ENCODE measurements at places on chromosomes 2 and 18. TPM values are rescaled to one million over a fixed set of nuclear protein-coding genes. Genes with fewer than 3 reads are reported as not detected.
A peak's percentile ranks its signal among the peaks of the same experiment; 100 is the strongest.

LHCGR gene
- total RNA-seq: not detected

DSG1 gene
- total RNA-seq: not detected

FAP gene
- not detected for total RNA-seq

ABCG8 gene
- total RNA-seq: not detected

NAPG gene
- 37.9 TPM for total RNA-seq

COLEC12 gene
- total RNA-seq: not detected

TRIM43 gene
- total RNA-seq: not detected

CNTNAP5 gene
- not detected for total RNA-seq

KRTCAP3 gene
- 14.6 TPM for total RNA-seq

SERPINB4 gene
- not detected for total RNA-seq

DNA sequence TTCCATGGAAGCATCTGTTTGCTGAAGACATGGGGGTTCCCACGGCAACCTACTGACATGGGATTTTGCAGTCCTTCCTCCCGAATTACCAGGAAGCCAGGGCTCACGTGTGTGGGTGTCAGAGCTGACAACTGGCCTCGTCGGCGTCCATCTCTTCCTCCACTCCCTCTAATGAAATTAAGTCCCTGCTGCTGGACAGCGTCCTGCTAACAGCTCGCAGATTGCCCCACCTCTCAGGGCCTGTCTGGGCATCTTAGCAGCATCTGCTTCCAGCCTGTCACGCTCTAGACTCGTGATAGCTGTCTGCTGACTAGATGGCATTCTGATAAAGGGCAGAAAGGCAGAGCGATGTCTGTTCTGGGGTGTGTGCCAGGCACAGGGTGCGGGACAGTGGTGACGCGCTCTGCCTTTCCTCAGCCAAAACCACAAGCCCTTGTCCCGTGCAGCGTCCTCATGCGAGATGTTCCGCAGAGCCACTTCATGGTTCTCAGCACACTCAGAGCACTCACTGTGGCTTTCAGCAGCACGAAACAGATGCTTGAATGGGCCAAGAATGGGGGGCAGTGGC, 161.1 kb downstream of the ARL4C start:
- DNase-seq: peak; percentile 65
- H3K27me3 ChIP-seq: no peaks in the 10 kb centered on the region
- no peak overlapping the region for H3K27ac ChIP-seq
- H3K4me3 ChIP-seq: no peak overlapping the region
- H3K4me1 ChIP-seq: peaks cover 30% of the 10 kb centered on the region
- peaks cover 9% of the 10 kb centered on the region for H3K36me3 ChIP-seq

DNA sequence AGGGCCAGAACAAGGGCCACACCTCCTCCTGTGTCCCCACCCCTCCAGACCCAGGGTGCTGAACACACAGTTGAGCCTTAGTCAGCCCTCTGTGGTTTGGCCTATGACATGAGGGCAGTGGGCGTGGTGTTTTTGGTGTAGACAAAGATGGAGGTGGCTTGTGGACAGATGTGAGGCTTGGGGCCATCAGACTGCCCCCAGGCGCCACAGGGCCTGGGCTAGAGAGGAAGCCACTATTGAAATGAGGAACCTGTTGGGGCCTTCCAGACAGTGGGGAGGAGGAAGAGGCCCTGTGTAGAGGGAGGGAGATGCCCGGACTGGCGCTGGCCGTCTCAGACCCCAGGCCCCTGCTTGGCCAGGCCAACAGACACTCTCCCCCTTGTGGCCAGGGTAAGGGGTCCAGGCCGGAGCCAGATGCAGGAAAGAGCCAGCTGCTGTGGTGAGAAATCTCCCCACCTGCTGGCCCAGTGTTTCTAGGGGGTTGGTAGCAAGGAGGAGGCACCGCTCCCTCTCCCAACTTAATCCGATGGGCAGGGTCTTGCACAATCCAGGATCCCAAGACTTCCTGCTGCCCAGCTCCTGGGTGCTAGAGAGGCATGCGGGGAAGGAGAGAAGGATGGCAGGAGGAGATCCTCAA, 53.8 kb downstream of the SMAD7 start:
- DNase-seq: peak; percentile 51
- H3K27me3 ChIP-seq: no peaks in the 10 kb centered on the region
- H3K36me3 ChIP-seq: no peaks in the 10 kb centered on the region
- peaks cover 16% of the 10 kb centered on the region for H3K4me1 ChIP-seq

GRCh38 chr2:28152585-28153280, 239.9 kb upstream of the FOSL2 start:
- H3K4me1 ChIP-seq: no peaks in the 10 kb centered on the region
- H3K27me3 ChIP-seq: no peaks in the 10 kb centered on the region
- H3K27ac ChIP-seq: no peak overlapping the region
- H3K4me3 ChIP-seq: no peak overlapping the region

DNA sequence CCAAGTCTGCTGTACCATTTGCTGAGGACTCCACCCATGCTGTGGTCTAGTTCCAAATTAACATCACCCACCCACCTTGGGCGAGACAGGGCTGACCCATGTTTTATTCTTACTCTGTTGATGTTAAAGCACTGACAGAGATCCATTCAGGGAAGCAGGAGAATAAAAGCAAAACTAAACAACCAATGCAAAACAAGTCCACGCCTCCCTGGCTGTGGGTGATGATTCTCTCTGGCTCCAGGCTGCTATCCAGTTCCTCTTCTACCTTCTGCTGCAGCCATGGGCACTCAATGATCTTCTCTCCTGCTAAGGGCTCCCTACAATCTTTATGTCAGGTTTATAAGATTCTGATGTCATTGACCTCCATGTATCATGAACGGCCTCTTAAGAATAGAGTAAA, 786.6 kb upstream of the ID2 start:
- H3K4me1 ChIP-seq: peaks cover 21% of the 10 kb centered on the region
- no peak overlapping the region for H3K27ac ChIP-seq
- DNase-seq: no peak
- H3K27me3 ChIP-seq: peaks cover 17% of the 10 kb centered on the region
- no peak overlapping the region for H3K4me3 ChIP-seq

GRCh38 chr2:106356291-106356690, 111.9 kb downstream of the RGPD3 start:
- peaks cover 5% of the 10 kb centered on the region for H3K27me3 ChIP-seq
- H3K36me3 ChIP-seq: no peaks in the 10 kb centered on the region
- DNase-seq: no peak

DNA sequence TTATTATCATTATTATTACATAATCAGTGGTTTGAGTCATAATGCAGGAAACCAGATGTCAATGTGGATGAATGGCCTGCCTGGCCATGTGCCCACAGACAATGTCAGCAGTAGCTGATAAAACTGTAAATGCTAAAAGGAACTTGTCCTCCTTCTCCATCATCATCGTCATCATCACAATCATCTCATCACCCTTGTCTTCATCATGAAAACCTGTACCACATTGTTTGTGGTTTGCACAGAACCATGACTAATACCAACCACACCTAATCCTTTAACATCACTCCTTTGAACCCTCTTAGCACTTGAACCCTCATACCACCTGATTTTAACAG, 96.0 kb downstream of the HNMT start:
- no peaks in the 10 kb centered on the region for H3K36me3 ChIP-seq
- no peaks in the 10 kb centered on the region for H3K27me3 ChIP-seq
- no peaks in the 10 kb centered on the region for H3K4me1 ChIP-seq
- DNase-seq: no peak

- DNase-seq: no peak
- no peak overlapping the region for H3K27ac ChIP-seq
- H3K4me3 ChIP-seq: no peak overlapping the region
These were observed 3.9 kb upstream of the ZNF532 start for GRCh38 chr18:58860747-58861231.

- H3K27me3 ChIP-seq: no peaks in the 10 kb centered on the region
- no peaks in the 10 kb centered on the region for H3K4me1 ChIP-seq
- H3K36me3 ChIP-seq: peaks cover 16% of the 10 kb centered on the region
- no peak for DNase-seq
- no peak overlapping the region for H3K4me3 ChIP-seq
These were observed 231.9 kb downstream of the ZRANB3 start for GRCh38 chr2:135299165-135299564.

DNA sequence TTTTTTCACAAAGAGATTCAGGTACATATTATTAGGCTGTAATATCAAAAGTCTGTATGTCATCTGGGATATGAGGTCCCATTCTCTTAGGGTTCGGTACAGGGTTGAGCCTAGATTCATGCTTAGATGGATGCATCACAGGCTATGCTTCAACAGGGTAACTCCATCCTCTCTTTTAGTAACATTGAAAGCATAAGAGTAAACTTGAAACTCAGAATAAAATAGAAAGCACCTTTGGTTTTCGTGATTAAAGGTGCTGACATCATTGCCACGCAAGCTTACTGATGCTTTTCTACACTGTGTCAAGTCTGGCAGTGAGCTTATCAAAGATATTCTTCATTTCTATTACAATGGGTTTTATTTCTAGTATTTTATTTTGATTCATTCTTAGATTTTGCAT, 419.1 kb upstream of the DSEL start:
- H3K4me3 ChIP-seq: no peak overlapping the region
- no peaks in the 10 kb centered on the region for H3K36me3 ChIP-seq
- DNase-seq: peak; percentile 2
- H3K27me3 ChIP-seq: no peaks in the 10 kb centered on the region
- no peak overlapping the region for H3K27ac ChIP-seq
- no peaks in the 10 kb centered on the region for H3K4me1 ChIP-seq

- DNase-seq: peak; percentile 39
- H3K27ac ChIP-seq: peak overlapping the region; percentile 99
- H3K27me3 ChIP-seq: no peaks in the 10 kb centered on the region
- peak overlapping the region; percentile 89 for H3K4me3 ChIP-seq
- peaks cover 8% of the 10 kb centered on the region for H3K36me3 ChIP-seq
- peaks cover 58% of the 10 kb centered on the region for H3K4me1 ChIP-seq
These were observed 36.2 kb downstream of the THADA start for GRCh38 chr2:43559391-43560230.

- no peaks in the 10 kb centered on the region for H3K27me3 ChIP-seq
- DNase-seq: peak; percentile 44
- peaks cover 2% of the 10 kb centered on the region for H3K36me3 ChIP-seq
- peak overlapping the region; percentile 72 for H3K4me3 ChIP-seq
These were observed 41.4 kb downstream of the IL1R2 start for GRCh38 chr2:102033031-102033749.

- H3K4me1 ChIP-seq: peaks cover 7% of the 10 kb centered on the region
- no peak overlapping the region for H3K4me3 ChIP-seq
- H3K36me3 ChIP-seq: no peaks in the 10 kb centered on the region
- H3K27me3 ChIP-seq: no peaks in the 10 kb centered on the region
These were observed 35.6 kb downstream of the COPS8 start for GRCh38 chr2:237121321-237121720.

DNA sequence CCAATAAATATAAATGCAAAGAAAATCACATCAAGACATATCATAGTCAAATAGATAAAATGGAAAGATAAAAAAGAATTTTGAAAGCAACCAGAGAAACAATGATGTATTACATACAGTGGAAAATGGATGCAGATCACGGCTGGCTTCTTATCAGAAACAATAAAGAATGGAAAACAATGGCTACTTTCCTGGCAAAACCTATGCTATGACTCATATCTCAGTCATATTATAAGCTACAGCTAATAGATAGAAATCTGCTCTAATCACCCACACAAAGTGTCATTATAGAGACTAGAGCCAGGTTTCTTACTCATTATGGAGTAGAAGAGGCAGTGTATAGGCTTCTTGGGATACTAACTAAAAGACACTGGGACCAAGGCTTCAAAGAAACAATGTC, 93.5 kb upstream of the TACR1 start:
- no peak for DNase-seq
- no peaks in the 10 kb centered on the region for H3K27me3 ChIP-seq
- no peak overlapping the region for H3K27ac ChIP-seq
- no peaks in the 10 kb centered on the region for H3K36me3 ChIP-seq
- no peaks in the 10 kb centered on the region for H3K4me1 ChIP-seq
- no peak overlapping the region for H3K4me3 ChIP-seq

DNA sequence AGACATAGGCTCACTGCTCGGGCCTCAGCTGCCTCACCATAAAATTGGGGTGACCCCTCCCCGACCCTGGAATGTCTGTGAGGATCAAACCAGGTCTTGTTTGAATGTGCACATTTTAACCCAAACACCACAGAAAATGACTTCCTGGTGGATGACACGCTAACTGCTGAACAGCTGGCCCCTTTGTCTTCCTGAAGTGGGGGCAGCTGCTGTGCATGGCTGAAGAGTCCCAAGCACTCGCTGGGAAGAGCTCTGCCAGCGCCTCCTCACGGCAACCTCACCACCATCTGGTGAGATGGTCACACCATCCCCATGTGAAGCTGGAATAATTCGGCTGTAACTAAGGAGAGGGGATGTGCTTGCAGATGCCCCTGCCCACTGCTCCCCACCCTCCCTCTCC, 34.0 kb downstream of the AQP12A start:
- H3K36me3 ChIP-seq: no peaks in the 10 kb centered on the region
- no peak overlapping the region for H3K4me3 ChIP-seq
- no peaks in the 10 kb centered on the region for H3K27me3 ChIP-seq
- no peaks in the 10 kb centered on the region for H3K4me1 ChIP-seq

- peak overlapping the region; percentile 75 for H3K4me3 ChIP-seq
- peaks cover 20% of the 10 kb centered on the region for H3K4me1 ChIP-seq
- no peaks in the 10 kb centered on the region for H3K36me3 ChIP-seq
- peak; percentile 42 for DNase-seq
- no peaks in the 10 kb centered on the region for H3K27me3 ChIP-seq
These were observed 110.0 kb upstream of the EPAS1 start for GRCh38 chr2:46187112-46187618.

DNA sequence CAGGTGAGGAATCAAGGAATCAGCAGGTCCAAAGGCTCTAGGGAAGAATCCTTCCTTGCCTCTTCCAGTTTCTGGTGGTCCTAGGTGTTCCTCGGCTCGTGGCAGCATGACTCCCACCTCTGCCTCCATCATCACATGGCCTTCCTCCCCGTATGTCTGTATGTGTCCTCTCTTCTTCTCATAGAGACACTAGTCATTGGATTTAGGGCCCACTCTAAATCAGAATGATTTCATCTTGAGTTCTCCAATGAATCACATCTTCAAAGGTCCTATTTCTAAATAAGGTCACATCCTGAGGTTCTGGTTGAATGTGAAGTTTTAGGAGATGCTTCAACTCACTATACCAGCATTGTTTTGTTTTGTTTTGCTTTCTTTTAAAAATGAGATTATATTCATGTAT, 11.1 kb upstream of the AGFG1 start:
- H3K27ac ChIP-seq: peak overlapping the region; percentile 94
- peaks cover 96% of the 10 kb centered on the region for H3K4me1 ChIP-seq
- no peaks in the 10 kb centered on the region for H3K27me3 ChIP-seq
- no peaks in the 10 kb centered on the region for H3K36me3 ChIP-seq
- peak overlapping the region; percentile 89 for H3K4me3 ChIP-seq

DNA sequence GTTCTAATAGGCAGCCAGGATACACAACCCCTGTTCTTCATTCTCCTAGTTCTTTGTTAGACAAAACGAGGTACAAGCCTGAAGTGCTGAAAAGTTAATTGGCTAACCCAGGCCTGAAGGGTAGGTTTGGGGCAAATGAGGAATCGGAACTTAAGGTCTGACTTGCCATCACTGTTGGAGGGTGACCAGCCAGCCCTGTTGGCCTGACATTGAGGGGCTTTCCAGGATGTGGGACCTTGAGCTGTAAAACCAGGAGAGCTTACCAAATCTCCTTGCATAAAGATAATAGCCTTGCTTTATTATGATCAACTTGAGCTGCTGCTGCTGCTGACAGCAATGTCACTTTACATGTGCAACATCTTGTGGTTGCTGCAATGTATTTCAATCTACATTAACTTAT, 256.0 kb downstream of the VAPA start:
- no peaks in the 10 kb centered on the region for H3K36me3 ChIP-seq
- no peak overlapping the region for H3K4me3 ChIP-seq
- no peak for DNase-seq
- H3K27ac ChIP-seq: no peak overlapping the region
